ENCODE measurements at places on chromosomes 7 and 10. TPM values are rescaled to one million over a fixed set of nuclear protein-coding genes. Genes with fewer than 3 reads are reported as not detected.

The ADD3 gene
- 308 TPM for total RNA-seq

The LRRN3 gene
- 138 TPM for total RNA-seq

The ZNF365 gene
- not detected for total RNA-seq

The AFAP1L2 gene
- 1.6 TPM for total RNA-seq

The PTPRE gene
- total RNA-seq, result 20.5 TPM

The ABCC2 gene
- total RNA-seq, result 1.3 TPM

The HOXA9 gene
- not detected for total RNA-seq

The CFAP70 gene
- 0.25 TPM for total RNA-seq

The CALN1 gene
- total RNA-seq, result not detected

The LRRD1 gene
- not detected for total RNA-seq

Data from T-helper 2 cell treated with Interferon-gamma antibody and Interleukin-4, amounts not matched to agents 100 ng/mL and 5 ng/mL, for 36 hours (primary cell).